ENCODE measurements at places on chromosomes 3 and 15.

- DNase-seq, result no peak
These were observed 90.2 kb upstream of the CHD2 start for GRCh38 chr15:92809880-92810361.

DNA sequence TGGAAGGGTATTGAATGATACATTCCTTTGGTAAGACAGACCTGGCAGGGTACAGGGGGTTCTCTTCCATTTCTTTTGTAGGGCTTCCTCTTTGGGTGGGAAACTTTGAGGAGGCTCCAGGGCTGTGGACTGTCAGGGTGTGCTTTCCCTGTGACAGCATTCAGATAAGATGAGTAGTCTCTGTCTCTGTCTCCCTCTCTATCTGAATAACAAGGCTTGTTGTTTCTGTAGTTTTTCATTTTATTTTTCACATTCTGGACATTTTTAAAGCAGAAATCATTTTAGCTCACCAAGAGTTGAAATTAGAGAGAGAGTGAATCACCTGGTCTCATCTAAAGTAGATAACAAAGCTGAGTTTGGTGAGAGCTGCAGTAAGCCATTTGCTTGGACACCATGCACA, 100.8 kb upstream of the TPM1 start:
- no peak for DNase-seq

DNA sequence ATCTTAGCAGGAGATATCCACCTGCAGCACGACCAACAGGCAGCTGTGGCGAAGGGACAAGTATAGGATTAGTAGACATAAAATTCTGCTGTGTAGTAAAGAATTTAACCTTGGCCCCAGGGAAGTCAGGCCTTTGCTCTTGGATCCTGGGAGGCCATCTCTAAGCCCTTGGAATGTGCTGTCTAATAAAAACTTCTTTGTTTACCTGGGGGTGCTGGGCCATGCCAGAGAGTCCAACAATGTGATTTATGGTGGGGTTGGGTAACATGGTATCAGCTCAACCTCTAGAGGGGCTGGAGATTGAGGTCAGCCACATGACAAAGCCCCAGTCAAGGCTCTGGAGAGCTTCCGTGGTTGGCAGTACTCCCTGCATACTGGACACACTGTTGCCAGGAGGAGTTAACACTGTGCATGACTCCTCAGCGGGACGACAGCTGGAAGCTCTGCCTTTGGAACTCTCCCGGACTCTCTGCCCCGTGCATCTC, 52.4 kb downstream of the HEG1 start:
- DNase-seq, result peak; percentile 63

GRCh38 chr15:40688932-40689799, 5.8 kb upstream of the RAD51 start:
- DNase-seq, result no peak

DNA sequence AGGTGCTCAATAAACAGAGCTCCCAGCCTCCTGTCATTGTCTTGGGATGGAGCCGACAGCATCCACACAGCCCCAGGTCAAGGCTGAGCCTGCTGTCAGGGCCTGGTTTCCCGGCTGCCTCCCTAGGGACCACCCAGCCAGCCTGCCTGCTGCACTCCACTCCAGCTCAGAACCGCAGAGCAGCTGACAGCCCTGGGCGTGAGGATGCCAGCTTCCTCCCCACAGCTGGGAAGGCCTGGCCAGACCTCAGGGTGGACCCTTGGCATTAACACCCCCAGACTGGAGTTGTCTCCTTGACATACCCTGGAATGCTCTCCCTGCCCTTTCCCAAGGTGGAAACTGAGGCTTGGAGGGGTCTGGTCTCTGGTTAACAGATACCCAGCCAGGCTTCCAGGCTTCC, 112.0 kb downstream of the WNT7A start:
- DNase-seq, result no peak

- DNase-seq, result no peak
These were observed 1.3 kb downstream of the SMC4 start for GRCh38 chr3:160400702-160401150.

DNA sequence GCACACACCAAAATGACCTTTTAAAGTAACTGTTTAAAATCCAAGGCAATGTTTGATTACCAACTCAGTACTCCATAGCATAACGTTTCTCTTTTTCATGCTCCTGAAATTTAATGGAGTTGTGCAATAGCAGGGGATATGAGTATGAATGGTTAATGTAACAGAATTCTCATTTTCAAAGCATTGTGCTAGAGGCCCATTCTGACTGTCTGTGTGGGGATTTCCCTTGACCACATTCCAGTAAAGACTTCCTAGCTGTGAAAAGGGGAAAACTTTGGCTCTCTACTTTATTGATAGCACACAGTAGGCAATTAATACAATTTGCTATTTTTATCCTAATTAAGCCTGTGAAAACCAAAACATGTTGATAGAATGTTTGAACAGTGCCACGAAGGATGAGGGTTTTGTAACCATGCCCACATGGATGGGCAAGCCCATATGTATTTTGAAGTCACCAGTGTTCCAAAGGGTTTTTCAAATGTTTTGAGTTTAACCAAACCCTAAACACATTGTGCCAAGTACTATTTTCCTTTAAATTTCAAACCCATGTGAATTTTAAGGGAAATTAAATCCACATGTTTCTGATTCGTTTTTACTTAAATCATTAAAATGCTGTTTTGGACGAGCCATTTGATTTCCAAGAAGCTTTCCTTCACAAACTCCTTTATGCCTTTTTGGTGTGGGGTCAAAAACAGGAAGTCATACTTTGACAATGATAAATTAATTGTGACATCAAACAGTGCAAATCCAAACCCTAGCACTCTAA, 261.2 kb downstream of the SHOX2 start:
- no peak for DNase-seq

GRCh38 chr15:96585484-96586386, 255.2 kb downstream of the NR2F2 start:
- DNase-seq, result no peak

DNA sequence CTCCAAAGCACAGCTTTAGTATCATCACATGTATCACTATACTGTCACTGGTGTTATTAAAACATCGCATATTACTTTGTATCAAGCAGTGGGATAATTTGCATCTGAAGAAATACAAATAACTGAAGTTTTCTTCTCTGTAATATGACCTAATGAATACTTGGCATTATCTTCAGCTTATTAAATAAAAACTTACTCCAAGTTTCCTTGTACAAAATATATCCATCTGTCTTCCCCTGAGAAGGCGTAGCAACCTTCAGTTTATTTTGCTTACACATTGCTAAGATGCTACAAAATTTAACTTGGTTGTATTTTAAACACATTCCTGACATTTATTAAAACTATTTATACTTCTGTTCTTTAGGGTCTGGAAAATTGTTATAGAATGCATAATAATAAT, 13.7 kb downstream of the FGF7 start:
- no peak for DNase-seq

- DNase-seq, result no peak
These were observed 39.0 kb downstream of the FAM3D start for GRCh38 chr3:58627570-58627885.

- DNase-seq, result no peak
These were observed 55.2 kb upstream of the KLHL25 start for GRCh38 chr15:85849946-85850345.

DNA sequence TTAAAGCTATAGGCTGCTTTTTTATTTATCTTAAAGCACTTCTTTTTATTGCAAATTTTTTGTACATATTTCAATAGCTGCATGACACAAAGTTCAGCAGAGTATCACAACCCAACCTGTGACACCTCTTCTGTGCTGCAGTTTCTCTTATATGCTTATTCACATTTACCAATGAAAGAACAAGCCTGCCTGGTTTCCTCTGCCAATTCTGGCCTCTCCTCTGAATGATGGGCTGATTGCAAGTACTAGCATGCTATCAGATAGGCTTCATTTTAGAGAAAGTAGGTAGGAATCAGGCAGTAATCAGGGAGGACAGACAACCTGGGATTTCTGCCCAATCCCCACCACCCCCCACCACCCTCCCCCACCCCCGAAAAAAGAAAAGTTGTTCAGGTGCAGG, 26.6 kb downstream of the ACKR4 start:
- DNase-seq, result no peak

DNA sequence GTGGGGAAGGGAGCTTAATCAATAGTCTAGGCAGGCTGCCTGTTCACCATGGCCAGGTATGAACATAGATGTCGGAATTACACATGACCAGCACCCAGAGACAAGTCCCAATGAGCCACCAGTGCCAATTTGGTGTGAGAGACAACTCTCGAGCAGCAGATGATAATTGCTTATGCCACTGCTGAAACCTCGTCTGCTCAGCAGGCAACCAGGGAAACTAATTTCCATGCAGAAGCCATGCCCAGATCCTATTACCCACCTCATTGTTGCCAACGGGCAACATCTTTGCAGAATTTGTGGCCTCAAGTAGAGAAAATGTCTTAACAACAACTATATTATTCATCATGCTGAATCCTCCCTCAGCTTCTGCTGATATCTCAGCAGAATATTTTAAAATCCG, 84.9 kb downstream of the CGGBP1 start:
- DNase-seq, result no peak

DNA sequence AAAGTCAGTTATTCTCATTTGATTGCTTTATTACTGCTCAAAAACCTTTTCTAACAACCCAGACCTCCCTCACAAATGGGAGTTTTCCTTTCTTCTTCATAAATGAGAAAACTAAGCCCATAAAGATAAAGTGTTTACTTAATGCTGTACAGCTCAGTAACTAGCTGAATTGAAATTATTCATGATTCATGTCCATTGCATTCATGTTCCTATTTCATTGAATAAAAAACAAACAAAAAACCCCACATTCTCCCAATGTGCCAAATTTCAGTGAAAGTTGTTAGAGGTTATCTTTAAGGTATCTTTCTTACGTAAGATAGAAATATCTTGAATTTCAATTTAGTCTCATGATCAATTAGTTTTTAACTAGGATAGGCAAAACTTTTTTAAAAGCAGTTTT, 2.8 kb downstream of the PLSCR2 start:
- no peak for DNase-seq

DNA sequence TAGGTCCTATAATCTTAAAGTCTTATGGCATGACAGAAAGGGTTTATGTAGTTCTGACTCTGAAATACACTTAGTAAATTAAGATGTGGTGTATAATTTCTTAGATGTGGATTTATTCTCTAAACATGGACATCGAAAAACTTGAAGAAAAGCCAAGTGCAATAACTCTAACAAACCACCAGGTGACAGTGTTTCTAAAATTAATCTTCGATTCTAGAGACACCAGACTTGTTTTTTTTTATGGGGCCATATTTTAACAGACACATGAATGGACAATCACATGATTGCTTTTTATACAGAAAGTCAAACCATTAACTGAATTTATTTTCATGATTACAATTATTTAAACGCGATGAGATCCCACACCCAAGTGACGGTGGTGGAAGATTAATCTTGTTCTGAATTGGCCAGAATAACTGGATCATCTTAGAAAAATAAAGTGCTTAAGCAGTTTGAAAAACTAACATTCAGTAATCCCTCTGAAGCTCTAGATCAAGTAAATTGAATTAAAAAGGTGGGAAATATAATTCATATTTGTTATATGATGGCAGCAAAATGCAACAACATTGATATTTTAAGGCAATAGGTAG, 305.1 kb downstream of the LSAMP start:
- no peak for DNase-seq

DNA sequence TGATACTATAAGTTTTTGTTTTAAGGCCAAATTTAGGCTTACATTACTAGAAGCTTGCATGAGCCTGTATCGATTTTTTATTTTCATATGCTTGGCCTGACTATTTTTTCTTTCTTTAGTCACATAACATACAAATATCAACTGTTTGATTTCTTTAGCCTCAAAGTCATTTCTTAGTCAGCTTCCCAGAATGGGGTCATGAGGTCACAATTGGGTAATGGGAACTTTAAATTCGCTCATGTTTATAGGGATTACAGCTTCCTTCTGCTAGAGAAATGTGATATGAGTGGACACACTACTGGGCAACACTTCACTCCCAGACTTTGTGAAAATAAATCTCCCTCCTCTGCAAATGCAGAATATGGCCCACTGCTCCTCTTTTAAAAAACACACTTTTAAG, 9.1 kb upstream of the TIPARP start:
- DNase-seq, result no peak

GRCh38 chr3:40848421-40848820, 323.7 kb downstream of the ZNF621 start:
- DNase-seq, result peak; percentile 53

GRCh38 chr3:18077128-18077840, 334.9 kb upstream of the TBC1D5 start:
- no peak for DNase-seq

DNA sequence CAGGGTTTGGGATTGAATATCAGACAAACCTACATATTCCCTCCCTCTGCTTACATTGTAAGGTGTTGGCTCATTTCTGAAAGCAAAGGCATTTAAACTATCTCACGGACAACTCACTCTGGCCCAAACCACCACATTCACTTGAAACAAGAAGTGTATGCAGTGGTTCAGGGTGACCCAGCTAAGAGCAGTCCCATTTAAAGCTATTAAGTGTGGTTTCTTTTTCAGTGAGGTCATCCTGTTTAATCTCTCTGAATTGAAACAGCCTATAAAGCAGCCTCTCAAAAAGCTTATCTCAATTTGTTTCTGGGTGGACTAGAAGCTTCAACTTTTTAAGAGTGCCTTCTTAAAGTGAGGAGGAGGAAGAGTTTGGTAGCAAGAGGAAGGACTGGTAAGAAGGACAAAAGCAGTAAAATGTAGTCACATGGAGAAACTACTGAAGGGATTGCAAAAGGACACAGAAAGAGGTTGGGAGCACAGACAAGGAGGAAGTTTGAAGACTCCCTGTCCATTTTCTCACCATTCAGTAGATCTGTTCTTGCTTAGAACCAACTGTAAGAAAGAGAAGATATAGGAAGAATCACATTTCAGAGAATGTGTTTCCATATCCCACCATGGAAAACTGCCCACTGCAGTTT, 151.6 kb downstream of the TMCO5A start:
- DNase-seq, result no peak

DNA sequence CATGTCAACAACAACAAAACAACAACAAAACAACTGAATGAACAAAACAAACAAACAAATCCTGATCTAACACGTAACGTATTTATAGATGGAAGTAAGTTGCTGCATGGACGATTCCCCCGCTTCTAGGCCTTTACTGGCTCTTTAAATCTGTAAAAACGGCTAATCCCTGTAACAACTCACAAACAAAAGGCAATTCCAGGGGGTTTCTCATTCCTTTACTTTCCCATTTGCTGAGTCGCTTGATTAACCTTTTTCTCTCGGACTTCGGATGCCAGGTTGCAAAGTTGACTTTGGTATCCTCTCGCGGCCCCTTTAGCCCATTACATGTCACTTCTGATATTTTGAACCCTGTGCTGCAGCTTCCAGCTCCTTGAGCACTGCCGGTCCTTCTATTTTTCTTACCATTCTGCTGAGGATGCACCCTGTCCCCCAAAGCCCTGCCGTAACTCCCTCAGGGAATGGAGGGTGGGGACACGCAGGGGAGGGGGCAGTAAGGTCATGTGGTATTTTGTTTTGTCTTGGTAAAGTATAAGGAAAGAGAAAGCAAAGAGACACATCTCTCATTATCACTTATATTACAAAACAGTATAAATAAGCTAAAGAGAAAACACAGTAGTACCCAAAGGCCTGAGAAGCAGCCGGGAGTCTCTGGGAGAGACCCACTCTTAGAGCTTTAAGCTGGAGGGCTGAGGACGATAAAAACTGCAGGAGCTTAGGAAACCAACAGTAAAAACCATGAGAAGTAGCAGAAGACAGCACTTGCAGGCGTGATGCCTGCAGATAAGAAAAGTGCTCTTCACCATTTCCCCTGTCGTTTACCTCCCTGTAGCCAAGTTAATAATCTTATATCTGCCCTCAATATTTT, 457.8 kb upstream of the ZNF717 start:
- DNase-seq, result no peak

GRCh38 chr3:41199866-41200668, 762 bp downstream of the CTNNB1 start:
- no peak for DNase-seq

Measured in uterus (tissue), 4 donors.